ENCODE measurements at places on chromosomes 13 and 19.

GRCh38 chr13:73934215-73934641 lies 200.0 kb downstream of the KLF12 start:
- no peak for DNase-seq

DNA sequence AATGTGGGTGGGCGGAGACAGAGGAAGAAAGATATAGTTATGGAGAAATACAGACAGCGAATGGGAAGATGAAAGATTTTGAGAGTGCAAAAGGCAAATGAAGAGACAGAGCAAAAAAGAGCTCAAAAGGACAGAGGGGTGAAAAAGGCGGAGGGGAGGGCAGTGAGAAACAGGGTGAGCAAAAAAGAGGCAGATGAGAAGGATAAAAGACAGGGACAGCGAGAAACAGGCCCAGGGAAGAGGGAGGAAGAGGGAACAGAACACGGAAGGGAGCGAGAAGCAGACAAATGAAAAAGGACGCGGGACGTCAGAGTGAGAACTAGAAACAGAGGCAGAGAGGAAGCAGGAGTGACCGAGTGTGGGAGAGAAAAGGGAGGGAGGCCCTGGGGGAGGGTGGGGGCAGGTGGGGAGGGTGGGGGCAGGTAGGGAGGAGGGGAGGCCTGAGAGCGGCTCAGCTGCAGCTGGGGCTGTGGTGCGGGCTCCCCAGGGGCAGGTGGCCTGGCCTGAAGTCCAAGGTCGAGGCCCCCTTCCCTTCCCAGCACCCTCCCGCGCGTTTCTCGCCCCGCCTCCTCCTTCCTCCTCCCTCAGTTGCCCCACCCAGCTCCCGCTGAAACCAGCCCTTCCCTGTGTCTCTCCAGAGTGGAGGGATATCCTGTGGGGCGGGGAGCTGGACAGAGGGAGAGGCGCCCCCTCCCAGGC lies 2.9 kb downstream of the KLK1 start:
- no peak for DNase-seq

DNA sequence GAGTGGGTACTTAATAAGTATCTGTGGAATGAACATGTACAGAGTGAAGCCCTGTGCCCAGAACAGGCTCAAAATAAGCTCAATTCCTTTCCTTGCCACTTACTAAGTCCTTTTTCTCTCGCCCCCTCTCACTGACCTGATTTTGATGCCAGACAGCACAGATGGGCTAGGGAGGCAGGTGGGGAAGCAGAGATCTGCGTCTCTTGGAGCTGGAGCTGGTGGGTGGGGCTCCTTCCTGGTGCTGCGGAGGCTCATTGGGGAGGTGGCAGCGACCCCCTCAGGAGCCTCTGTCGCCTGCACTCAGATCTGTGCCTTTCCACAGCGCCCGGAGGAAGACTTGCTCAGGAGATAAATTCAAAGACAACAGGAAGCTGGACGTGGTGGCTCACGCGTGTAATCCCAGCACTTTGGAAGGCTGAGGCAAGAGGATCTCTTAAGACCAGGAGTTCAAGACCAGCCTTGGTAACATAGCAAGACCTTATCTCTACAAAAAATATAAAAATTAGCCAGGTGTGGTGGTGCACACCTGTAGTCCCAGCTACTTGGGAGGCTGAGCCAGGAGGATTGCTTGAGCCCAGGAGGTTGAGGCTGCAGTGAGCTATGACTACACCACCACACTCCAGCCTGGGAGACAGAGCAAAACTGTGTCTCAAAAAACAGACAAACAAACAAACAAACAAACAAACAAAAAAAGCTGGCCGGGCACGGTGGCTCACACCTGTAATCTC lies 14.6 kb downstream of the AKT2 start:
- peak; percentile 69 for DNase-seq

GRCh38 chr13:47252627-47253026 lies 355.8 kb upstream of the HTR2A start:
- no peak for DNase-seq

DNA sequence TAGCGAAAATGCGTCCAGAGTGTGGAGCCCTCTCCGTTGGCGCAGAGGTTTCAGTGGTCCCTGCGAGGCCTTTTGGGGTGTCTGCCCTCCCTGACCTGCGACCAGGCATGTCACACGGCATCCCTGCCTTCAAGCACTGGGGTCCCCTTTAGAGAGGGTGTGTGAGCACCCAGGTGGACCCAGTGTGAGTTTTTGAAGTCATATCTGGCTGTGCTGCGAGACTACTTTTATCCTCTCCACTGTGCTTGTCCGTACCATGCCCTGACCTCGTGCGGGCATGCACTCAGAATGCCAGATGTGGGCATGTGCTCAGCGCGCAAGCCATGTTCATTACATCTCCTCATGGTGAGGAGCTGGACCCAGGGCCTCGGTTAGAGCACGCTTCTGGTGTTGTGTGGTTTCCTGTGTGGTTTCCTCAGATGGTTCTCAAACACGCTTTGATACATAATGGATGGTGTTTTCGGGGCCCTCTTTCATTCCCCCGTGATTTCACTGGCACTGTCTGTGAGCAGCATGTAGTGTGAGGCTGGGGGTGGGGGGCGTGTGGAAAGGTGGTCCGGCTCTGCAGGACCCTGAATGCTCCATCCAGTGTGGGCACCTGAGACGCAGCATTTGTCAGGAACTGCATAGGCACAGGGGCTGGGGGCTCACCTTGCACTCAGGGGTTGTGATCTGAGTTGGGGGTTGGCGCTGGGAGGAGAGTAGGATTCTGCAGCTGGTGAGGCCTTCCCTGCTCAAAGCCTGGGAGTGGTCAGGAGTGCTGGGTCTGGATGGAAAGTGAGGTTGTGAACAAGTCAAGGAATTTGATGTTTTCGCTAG lies 2.3 kb downstream of the TFDP1 start:
- DNase-seq, result no peak

DNA sequence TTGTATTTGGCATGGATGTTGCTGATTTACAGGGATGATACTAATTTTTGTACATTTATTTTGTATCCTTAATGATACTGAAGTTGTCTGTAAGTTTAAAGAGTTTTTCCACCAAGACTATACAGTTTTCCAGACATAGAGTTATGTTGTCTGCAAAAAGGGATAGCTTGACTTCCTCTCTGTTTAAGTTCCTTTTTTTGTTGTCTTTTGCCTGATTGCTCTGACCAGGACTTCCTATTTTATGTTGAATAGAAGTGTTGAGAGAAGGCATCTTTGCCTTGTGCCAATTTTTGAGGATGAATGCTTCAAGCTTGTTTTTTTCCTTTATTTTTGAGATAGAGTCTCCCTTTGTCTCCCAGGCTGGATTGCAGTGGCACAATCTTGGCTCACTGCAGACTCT lies 36.8 kb upstream of the ZNF681 start:
- DNase-seq, result no peak

GRCh38 chr13:36981156-36981743 lies 17.9 kb downstream of the ALG5 start:
- DNase-seq, result peak; percentile 24

- no peak for DNase-seq
Measured at GRCh38 chr13:86881390-86881789, 789.8 kb upstream of the SLITRK5 start.

DNA sequence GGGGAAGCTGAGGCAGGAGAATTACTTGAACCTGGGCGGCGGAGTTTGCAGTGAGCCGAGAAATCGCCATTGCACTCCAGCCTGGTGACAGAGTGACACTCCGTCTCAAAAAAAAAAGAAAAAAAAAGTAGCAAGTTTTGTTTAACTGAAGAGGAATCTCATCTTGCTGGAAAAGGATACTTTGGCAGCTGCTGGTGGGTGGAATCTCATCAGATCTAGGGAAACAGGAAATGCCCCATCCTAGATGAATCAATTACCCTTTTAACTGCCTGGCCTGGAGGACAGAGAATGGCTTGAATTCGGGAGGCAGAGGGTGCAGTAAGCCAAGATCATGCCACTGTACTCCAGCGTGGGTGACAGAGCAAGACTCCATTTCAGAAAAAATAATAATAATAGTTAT lies 8.4 kb downstream of the ZNF320 start:
- no peak for DNase-seq

DNA sequence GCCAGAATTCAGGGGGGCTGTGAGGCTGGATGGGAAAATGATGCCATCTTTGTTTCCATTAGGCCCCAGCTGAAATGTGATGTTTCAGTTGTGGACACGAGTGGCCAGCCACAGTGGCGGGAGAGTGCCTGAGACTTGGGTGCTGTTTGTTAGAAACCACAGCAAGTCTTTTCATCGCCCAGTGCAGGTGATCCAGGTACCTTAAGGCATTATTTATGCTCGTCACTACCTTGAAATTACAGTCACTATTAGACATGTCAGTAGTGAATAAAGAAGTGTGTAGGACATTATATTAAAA lies 82.5 kb upstream of the TM9SF2 start:
- DNase-seq, result no peak

DNA sequence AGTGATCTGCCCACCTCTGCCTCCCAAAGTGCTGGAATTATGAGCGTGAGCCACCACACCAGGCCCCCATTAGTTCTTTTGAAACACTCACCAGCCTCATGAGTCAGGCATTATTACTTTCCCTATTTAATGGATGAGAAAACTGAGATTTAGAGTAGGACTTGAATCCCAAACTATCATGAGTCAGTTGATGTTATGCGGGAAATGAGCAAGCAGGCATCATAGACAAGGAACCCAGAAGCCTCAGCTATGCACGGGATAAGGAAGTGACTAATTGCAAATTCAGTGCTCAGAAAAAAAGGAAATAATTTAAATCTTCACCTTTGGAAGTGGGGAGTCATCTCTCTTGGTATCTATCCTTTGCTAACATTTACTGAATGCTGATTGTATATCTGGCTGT lies 217.5 kb downstream of the ABCC4 start:
- DNase-seq, result no peak

- no peak for DNase-seq
Measured at GRCh38 chr13:66492479-66492878, 737.7 kb downstream of the PCDH9 start.

DNA sequence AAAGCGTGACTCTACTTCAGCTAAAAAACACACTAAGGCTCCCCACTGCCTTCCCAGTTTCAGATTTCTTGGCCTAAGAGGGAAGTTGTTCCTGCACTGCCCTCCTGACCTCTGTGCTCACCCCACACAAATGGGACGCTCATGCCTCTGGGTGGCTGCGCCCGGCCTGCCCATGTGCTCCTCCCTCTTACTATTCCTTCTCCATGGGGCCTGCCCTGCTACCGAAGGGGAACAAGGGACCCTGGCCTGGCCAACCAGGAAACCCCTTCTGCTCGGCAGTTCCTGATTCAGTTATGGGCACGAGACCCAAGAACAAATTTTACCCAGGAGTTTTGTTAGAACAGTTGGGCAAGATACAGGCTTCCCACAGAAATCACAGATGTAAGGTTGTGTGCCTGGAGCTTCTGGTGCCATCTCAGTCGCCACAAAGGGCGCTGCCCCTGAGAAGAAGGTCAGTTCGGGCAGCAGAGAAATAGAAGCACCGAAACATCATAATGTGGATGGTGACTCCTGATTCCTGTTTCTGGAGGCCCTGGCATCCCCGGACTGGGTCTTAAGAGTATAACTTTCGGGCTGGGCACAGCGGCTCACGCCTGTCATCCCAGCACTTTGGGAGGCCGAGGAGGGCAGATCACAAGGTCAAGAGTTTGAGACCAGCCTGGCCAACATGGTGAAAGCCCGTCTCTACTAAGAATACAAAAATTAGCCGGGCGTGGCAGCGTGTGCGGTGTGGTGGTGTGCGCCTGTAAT lies 5.4 kb upstream of the PLPP2 start:
- DNase-seq, result no peak
